ENCODE measurements at places on chromosomes 4 and X.

GRCh38 chr4:97720869-97721432, 422.3 kb downstream of the STPG2 start:
- DNase-seq = no peak

GRCh38 chrX:134607523-134607922, 50.7 kb downstream of the PLAC1 start:
- DNase-seq = no peak

DNA sequence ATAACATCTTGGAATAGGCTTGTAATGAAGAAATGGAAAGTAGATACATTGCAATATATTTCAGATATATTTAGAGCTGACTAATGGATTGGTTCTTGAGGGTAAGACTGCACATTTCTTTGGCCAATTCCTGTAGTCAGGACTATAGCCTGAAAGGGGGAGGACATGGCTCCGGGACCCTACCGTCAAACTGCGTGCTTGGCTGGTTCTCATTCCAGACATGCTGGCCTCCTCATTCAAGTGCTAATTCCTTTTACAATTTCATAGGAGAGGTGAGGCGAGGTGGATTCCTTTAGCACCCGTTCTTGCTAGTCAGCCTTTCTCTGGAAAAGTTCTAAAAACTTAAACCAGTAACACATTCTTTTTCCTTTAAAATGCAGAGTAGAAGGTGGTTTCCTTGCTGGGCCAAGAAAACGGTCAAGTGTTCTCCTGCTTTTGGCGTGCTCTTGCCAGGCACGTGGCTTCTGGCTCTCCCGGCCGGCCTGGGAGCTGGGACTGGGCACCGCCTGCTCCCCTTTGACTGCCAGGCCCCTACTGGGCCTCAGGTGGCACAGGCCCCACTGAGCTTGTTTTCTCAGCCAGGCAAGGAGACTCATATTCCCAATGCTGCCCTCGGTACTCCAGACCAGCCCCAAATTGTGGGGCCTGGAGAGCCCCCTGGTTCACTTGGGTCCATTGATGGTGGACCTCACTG, 167.2 kb downstream of the STK32B start:
- DNase-seq = no peak

DNA sequence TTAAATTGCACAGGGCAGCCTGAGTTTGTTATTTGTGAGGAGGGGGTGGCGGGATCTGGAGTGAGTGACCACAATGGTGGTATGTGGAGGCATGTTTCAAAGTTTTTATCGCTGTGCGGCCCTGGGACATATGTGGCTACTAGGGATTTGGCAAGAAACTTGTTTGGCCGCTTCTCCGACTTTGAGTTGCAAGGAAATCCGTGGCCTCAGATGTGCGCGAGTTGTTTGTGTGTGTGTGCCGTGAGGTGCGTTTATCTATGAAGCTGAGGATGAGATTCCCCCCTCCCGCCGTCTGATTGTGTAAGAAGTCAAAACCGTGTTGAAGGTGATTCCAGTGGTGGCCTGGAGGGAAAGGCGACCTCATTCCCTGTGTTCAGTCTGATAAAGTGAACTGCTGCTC, 1.4 kb downstream of the JADE3 start:
- DNase-seq = no peak

DNA sequence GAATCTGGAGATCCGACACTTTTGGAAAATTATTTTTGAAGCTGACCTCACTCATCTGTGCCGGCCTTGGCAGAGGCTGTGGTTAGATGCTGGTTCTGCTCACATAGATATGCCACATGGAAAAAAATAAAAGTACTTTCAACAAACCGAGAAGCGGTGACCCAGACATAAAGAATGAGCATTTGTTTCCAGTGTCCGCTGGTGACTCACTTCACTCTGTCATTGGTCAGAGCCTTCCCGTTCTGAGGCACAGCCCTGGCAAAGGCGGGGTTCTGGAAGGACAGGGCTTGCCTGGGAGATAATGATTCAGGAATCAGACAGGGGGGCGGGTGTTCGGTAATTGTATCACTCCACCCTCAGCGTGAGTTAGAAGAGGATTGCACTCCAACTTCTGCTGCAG, 172.4 kb upstream of the MXRA5 start:
- no peak for DNase-seq

DNA sequence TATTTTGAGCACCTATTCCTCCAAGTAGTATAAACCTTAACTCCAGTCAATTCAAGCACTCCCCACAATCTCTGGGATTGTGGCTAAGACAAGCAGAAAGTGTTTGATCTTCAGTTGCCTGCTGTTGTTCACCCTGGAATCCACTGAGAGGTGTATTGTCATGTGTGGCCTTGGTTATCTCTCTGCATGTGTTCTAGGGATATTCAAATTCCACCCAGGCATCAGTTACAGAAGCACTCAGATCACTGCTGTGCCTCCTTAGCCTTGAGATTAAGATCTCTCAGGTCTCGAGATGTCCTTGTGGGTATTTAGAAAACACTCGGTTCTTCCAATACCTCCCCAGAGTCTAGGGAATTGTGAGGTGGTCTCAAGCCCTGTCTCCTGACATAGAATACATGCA, 213.3 kb downstream of the SMARCA1 start:
- DNase-seq = no peak

GRCh38 chr4:145540235-145540634, 58.6 kb downstream of the SMAD1 start:
- DNase-seq = no peak

DNA sequence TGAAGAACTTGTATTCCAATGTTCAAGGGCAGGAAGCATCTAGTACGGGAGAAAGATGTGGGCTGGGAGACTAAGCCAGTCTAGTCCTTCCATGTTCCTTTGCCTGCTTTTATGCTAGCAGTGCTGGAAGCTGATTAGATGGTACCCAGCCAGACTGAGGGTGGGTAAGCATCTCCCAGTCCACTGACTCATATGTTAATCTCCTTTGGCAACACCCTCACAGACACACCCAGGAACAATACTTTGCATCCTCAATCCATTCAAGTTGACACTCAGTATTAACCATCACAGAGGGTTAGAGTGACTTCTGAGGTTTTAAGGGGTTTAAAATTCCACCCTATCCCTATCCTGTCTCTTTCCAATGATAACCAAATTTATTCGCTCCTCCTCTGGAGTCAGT, 6.5 kb downstream of the HMGN5 start:
- DNase-seq = no peak

DNA sequence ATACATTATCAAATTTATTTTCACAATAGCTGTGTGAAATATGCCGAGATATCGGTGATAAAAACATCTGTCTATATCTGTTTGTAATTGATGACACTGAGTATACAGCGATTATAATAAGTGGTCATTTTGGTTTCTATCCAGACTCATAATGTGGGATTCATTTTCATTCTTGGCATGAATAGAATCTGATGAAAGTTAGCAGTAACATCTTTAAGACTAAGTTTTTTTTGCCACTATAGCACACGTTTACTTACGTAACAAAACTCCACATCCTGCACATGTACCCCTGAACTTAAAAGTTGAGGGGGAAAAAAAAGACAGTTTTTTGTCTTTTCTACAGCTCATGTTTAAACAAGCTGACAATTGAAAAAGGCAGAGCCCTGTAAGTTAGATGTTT, 86.4 kb downstream of the PPA2 start:
- DNase-seq = no peak

DNA sequence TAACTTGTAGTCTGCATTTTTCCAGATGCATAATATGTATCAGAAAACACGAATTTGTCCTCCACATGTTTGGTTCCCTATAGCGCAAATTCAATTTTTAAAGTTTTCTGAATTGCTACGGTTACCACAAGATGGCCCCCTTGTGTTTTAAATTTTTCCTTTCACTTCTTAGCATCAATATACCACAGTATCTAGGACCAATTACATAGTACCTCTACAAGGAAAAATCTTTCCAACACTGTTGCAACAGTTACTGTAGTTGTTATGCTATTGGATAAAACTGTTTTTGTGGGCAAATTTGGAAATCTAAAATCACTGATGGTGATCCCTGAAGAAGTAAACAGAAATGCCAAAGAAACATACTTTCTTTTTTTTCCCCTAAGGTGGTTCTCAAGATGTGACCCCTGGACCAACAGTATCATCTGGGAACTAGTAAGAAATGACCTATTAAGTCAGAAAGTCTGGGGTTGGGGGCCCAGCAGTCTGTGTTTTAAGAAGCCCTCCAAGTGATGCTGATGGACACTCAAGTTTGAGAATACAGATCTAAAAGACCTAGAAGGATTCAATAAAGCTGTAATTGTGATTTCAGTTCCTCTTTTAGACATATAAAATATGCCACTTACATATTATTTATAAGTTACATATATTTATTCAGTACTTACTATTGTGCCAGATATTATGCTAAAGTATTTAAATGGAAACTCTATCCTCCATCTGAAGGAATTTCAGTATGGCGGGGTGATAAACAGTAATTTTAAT, 3.1 kb downstream of the ZGRF1 start:
- no peak for DNase-seq

DNA sequence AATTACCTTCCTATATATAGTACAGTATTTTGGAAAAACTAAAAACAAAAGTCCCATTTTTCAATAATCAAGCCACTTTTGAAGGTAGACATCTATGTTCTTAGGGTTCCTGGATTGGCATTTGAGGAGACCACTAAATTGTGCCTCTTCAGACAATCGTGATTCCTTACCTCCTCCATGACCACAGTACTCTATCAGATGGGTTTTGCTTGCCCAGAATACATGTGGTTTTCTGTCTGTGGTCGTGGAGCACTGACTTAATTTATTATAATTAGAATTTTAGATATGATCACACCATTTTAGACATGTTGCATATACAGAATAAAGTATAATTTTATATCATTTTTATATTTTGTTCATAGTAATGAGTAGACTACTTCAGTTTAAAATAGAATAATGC, 67.9 kb downstream of the NDST3 start:
- DNase-seq = no peak

DNA sequence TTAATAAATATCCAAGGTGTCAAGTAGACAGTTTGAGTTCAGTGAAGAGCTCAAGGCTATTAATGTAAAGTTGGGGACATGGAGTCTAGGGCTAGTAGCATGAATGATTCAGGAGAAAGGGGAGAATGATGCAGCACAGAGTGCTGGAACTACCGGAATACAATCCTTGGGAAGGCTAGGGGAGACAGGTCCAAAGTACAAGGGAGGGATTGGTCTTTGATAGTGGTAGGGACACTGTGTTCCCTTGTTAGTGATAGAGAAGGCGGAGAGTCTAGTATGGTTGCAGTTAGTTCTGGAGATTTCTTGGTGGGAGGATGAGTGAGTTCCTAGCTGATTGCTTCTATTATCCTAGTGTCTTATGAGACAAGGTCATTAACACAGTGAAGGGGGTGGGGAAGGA, 8.7 kb downstream of the GCNA start:
- DNase-seq = no peak

DNA sequence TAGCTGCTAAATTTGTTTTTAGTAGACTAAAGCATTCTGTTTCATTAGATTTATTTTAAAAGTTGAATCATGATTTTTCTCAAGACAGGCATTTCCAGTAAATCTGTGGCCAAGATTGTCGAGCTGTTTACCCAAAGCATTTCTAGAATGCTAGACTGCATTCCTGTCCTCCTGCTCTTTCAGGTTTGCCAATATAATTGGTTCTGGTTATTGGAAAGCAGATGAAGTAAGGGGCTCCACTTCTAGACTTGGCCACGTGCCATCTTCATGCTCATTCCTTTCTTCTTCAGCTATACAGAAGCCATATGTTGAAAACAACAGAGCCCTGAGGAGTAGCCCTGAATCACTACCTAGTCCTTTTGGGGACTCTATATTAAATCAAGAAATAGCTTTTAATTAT, 62.5 kb downstream of the PGRMC2 start:
- no peak for DNase-seq

GRCh38 chr4:29052266-29052665, 1667.9 kb upstream of the PCDH7 start:
- DNase-seq = no peak

- no peak for DNase-seq
Measured at GRCh38 chrX:153400146-153401132, 711 bp downstream of the PNMA6E start.

- no peak for DNase-seq
Measured at GRCh38 chrX:43745938-43746721, 90.0 kb downstream of the MAOA start.

GRCh38 chr4:79178760-79179159, 147.1 kb downstream of the NAA11 start:
- DNase-seq = no peak

GRCh38 chr4:2436301-2436700, 17.5 kb downstream of the CFAP99 start:
- DNase-seq = no peak

- DNase-seq = no peak
Measured at GRCh38 chr4:146123231-146123630, 52.3 kb upstream of the LSM6 start.

GRCh38 chr4:25834411-25835107, 28.2 kb downstream of the SEL1L3 start:
- no peak for DNase-seq

DNA sequence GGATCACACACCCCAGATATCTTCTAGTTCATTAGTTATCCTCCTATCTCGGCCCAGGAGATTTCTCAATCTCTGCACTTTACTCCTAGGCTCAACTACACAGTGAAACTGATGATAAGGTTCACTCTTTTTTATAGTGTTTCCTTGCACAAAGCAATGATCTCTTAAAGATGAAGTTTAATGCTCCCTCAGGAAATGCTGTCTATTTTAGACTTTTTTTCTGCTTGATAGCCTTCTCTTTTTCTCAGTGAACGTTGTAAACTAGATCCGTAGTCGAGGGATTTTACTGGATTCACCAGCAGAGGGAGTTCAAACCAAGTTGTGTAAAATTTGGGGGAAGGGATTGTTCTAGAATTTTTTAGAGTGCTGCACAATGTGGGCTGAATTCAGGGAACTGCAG, 269.6 kb downstream of the GBA3 start:
- no peak for DNase-seq

DNA sequence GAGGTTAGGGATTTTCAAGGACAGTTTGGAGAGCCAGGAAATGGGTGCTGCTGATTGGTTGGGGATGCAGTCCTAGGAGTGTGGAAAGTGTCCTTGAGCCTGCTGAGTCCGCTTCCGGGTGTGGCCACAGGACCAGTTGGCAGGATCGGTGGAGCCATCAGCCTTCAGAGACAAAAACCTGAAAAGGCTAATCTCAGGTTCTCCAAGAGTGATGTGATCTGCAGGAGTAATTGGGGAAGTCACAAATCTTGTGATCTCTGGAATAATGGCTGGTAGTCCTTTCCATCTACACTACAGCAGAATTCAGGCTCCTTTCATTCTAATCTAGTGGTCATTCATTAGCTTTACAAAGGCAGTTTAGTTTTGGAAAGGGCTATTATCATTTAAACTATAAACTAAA, 55.9 kb upstream of the BMP2K start:
- DNase-seq = no peak

DNA sequence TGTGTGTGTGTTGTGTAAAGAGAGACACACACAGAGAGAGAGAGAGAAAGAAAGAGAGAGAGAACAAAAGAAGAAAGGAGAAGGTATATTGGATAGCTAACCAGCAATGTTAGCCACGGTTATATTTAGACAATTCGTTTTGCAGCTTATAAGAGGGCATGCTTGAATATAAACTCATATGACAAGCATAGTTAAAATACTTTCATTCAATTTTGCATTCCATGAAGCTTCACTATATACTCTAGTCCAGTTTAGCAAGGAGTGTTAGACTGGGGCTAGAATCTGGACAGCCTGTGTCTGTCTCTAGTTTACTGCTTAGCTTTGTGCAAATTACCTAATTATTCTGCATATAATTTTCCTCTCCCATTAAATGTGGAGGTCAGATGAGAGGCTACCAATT, 525.9 kb upstream of the ZFP42 start:
- no peak for DNase-seq

- DNase-seq = no peak
Measured at GRCh38 chr4:2793586-2794485, 951 bp downstream of the SH3BP2 start.
